ENCODE measurements at places on chromosomes 3 and 15.

DNA sequence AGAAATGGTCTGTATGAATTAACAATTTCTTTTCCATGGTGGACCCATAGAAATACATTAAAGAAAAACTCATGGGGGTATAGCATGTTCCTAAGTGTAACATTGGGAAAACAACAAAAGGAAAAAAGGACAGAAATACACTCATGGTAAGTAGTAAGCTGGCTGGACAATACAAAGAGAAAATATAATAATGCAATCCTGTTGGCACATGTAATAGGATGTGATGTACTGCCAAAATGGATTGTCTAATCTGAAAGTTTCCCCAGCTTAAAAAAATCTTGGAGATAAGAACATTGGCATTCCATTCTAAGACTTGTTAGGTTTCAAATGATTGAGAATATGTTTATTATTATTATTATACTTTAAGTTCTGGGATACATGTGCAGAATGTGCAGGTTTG is 128.1 kb downstream of the MBNL1 start:
- no peak for DNase-seq

- DNase-seq: no peak
Measured at GRCh38 chr3:150227839-150228238, 180.3 kb upstream of the TSC22D2 start.

GRCh38 chr15:85766001-85766831 is 28.5 kb downstream of the KLHL25 start:
- DNase-seq: no peak

DNA sequence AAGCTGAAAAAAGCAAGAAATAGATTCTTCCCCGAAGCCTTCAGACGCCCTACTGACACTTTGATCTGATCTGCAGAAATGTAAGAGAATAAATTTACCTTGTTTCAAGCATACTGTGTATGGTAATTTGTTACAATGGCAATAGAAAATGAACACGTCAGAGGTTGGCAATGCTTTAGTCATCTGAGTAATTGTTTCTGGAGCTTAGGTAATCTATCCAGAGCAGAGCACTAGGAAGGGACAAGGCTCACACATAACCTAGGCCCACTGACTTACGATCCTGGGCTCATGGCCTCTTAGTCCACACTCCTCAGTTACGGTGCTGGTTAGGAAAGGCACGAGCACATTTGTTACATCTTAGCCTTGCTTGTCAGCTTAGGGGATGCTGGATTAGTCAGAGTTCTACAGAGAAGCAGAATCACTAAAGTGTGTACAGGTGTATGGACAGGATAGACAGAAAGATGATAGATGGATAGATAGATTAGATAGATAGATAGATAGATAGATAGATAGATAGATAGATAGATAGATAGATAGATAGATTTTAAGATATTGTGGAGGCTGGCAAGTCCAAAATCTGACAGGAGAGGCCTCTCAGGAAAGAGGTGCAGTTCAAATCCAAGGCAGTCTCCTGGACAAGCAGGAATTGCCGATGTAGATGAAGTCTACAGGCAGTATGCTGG is 46.8 kb upstream of the TBC1D23 start:
- no peak for DNase-seq

GRCh38 chr3:195007151-195007550 is 263.8 kb downstream of the XXYLT1 start:
- no peak for DNase-seq

DNA sequence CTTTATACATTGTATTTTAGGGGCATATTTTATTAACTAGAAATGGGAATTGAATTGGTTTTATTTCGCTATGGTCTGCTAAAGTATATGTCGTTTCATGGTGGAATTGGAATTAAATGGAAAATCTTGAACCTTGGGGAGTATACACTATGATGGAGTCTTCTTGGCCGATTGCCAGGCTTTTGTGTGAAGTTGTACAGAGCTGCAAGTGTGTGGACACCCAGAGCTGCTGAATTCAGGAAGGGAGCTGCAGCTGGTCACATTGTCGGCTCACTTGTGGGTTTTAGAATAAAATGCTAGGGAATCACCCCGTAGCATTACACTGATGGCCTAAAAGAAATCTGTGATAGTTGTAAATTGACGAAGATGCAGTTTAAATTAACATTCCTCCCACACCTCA is 35.1 kb downstream of the USP3 start:
- no peak for DNase-seq
